RPMI7951 (cell line): ENCODE measurements at places on chromosomes 4 and X. TPM values are rescaled to one million over a fixed set of nuclear protein-coding genes. Genes with fewer than 3 reads are reported as not detected.

DNA sequence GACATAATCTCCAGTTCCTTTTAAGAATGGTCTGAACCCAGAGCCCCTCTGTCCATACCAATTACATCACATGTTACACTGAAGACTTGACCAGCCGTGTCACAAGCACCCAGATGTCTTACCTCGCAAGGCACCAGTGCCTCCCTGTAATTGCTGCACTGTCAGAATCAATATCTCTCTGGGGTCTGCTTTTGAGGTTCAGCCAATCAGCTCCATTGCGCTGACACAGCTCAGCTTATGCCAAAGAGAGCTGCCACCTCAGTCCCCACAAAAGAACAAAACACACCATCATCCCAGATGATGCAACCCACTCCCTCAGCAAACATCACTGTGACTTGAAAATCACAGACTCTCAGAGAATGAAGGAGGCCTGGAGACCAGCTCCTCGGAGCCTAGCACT is 82.5 kb upstream of the SORBS2 start:
- DNase-seq = no peak

DNA sequence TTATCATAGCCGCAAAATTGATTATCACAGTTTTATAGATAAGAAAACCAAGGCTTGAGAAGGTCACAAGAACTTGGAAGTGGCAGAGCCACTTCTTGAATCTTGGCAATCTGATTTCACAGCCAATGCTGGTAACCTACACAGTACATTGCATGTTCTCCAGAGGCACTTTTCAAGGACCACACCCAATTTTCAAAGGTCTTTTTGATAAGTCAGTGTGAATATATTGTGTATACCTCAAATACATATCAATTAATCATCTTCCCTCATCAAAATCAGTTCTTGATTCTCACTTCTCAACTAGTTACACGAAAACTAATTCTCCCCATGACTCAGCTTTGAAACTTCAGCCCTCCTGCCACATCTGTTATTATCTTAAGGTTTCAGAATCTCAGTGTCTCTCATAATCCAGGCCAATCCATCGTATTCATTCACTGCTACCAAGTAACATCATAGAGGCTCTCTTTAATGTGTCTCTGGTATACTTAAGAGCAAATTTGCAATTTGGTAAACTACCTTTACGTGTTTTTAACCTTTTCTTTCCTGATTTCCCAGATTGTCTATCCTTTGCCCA is 16.8 kb downstream of the CAMK2D start:
- DNase-seq = no peak

DNA sequence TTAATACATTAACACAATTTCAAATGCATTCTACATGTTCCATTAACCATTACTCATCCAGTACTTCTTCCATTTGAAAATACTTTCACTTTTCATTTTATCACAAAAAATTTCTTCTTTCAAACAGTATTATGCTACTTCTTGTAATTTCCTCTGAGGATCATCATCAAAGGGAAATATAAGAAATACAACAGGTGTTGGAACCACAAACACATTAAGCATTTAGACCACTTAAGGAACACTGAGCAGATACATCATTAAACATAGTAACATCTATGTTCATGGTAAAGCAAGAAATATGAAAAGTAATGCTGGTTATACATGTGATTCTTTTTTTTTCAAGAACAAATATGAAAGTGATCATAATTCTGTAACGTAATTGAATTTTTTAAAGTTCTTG is 2207.0 kb downstream of the ARAP2 start:
- peak; percentile 2 for DNase-seq

The DUX4 gene
- not detected in 2 replicates for total RNA-seq

The ABCG2 gene
- 2.3 and 3.3 TPM in 2 replicates for total RNA-seq

The MUC7 gene
- total RNA-seq = not detected in 2 replicates
